ENCODE measurements at places on chromosomes 4 and X. TPM values are rescaled to one million over a fixed set of nuclear protein-coding genes. Genes with fewer than 3 reads are reported as not detected.

The VEGFD gene
- 0.31 TPM for total RNA-seq

The TMPRSS11A gene
- total RNA-seq, result not detected

The SYN1 gene
- total RNA-seq, result 0.19 TPM

The ALG13 gene
- total RNA-seq, result 50.5 TPM

The MAGEA11 gene
- total RNA-seq, result not detected

The MAGEA9B gene
- not detected for total RNA-seq

The NSUN7 gene
- 0.13 TPM for total RNA-seq

The LNX1 gene
- not detected for total RNA-seq

The RPS6KA6 gene
- 3.1 TPM for total RNA-seq

The OPN1MW2 gene
- not detected for total RNA-seq

The ARMCX4 gene
- total RNA-seq, result 0.34 TPM

The UGT8 gene
- total RNA-seq, result 0.15 TPM

The HGFAC gene
- total RNA-seq, result 0.13 TPM

The CENPC gene
- 4.0 TPM for total RNA-seq

The RNF175 gene
- total RNA-seq, result not detected

The ZNF711 gene
- total RNA-seq, result 1.1 TPM

The CLIC2 gene
- total RNA-seq, result 0.20 TPM

The PDGFRA gene
- total RNA-seq, result 0.40 TPM

The CD99L2 gene
- total RNA-seq, result 48.3 TPM

The GLOD5 gene
- total RNA-seq, result not detected

The CCDC149 gene
- total RNA-seq, result 2.1 TPM

The HSFX3 gene
- not detected for total RNA-seq

The GLRA2 gene
- not detected for total RNA-seq

The PPP1R3F gene
- 2.8 TPM for total RNA-seq

The USP51 gene
- 0.72 TPM for total RNA-seq

The TMSB15A gene
- total RNA-seq, result 0.85 TPM

The MAGEE2 gene
- total RNA-seq, result not detected

The RENBP gene
- total RNA-seq, result not detected

The ADH1A gene
- not detected for total RNA-seq

The ASMT gene
- total RNA-seq, result 0.28 TPM

The LUZP4 gene
- not detected for total RNA-seq

All from A549 treated with ZK216348 at 1 μM for 4 hours (cell line).